Nucleus accumbens (tissue), 56 donors: ENCODE measurements at places on chromosomes 4 and X.

DNA sequence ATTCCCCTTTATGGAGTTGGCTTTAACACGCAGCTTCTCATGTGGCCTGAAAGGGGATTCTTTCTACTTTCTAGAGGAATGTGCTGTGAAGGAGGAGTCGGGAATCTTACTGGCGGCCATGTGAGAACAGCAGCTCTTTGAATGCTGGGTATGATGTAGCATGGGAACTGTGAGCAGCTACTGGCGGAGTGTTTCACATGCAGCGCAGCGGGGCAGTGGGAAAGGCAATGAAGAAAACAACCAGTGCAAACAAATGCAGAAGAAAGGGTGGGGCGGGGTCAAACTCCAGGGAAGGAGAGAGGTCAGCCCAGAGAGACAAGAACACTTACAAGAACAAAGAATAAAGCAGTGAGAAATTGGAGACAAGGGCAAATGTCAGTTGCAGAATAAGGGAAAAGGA lies 363.8 kb upstream of the FTHL17 start:
- DNase-seq: no peak

DNA sequence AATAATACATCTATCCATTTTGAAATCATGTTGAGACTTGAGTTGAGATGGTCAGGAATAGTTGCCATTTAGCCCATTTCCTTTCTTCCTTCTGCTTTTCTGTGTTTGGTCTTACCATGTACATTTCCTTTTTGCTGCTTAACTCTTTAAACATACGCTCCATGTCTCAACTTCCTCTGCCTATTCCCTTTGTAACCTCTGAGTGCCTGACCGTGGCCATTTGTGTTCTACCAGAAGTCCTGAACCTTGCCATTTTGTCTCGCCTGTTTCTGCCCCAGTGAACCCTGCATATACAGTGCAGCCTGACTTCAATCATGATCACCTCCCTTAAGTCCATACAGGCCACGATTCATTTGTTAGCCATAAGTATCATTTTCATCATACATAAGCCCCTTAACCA lies 169.0 kb downstream of the RAPGEF2 start:
- no peak for DNase-seq

GRCh38 chrX:28693101-28693500 lies 105.9 kb downstream of the IL1RAPL1 start:
- no peak for DNase-seq

GRCh38 chr4:173498023-173498422 lies 32.0 kb downstream of the HAND2 start:
- DNase-seq: no peak

GRCh38 chrX:129968968-129969367 lies 13.5 kb upstream of the BCORL1 start:
- DNase-seq: no peak

GRCh38 chrX:65668377-65669310 lies 1.2 kb downstream of the MSN start:
- DNase-seq: peak; percentile 15

GRCh38 chr4:6056976-6057766 lies 38.9 kb upstream of the C4orf50 start:
- peak; percentile 44 for DNase-seq

- DNase-seq: no peak
These were observed 67.4 kb upstream of the UGT2B10 start for GRCh38 chr4:68748181-68748991.

DNA sequence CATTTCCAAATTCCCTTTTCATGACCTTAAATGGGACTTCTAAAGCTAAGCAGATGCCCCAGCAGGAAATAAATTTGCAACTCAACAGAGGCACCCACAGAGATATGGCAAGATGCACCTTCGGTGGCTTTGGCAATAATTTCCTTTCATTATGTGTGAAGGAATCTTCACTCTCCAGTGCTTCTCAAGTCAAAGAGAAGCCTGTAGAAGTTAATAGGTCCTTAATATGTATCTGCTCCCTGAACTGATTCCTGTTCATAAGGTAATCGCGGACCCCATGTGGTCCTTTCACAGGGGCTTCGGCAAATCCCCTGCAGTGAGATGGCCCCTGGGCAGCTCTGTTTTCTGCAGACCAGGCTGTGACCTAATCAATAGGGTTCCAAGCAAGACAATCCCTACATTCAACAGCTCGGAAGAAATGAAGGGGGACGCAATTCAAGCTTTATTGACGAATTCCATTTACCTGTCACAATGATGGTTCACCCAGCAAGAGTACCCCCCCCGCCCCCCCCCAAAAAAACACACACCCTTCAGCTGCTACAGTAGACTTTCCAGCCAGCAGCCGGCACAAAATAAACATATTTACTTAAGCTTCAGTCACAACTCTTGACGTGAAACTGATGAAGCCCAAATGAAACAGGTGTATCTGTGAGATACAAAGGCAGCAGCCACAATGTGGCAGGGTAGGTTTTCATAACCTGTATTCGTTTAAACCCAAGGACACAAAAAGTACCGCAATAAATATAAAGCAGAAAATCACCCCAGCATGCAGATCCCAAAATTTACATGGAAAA lies 35.3 kb downstream of the FAT1 start:
- DNase-seq: no peak

DNA sequence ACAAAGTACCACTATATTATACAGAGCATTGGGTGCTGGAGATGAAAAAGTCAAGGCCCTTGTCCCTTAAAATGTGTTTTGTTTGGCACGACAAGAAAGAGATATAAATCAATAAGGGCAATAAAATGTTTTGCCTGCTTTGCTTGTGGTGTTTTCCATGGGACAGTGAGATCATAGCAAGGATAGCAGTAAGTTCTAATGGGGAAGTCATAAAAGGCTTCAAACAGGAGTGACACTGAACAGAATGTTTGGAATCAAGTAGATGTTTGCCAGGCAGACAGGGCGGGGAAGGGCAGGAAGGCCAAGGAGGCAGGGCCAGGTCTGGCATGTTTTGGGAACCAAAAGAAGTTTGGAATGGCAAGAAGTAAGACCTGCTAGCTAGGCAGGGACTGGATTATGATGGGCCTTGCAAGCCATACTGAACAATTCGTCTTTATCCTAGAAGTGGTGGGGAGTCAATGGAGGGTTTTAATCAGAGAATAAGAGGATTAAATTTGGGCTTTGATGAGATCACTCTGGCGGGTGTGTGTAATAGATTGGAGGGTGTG lies 16.4 kb downstream of the FGF2 start:
- no peak for DNase-seq

GRCh38 chr4:87026800-87027495 lies 92.1 kb downstream of the AFF1 start:
- no peak for DNase-seq

- DNase-seq: no peak
These were observed 18.8 kb downstream of the RGN start for GRCh38 chrX:47097018-47097417.

GRCh38 chr4:107333518-107333917 lies 297.4 kb upstream of the DKK2 start:
- DNase-seq: no peak

DNA sequence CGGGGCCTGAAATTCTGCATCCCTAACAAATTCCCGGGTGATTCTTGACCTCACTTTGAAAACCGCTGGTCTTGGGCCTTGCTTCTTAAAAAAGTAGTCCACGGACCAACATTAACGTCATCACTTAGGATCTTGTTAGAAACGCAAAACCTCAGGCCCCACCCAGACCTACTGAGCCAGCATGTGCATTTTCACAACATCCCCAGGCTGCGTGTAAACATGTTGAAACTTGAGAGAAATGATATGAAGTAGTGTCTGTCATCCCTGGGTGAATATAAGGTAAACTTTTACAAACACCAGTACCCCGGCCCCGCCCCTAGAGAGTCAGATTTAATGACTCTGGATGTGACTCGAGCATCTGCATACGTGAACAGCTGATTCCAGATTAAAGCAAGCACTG lies 33.7 kb downstream of the SORBS2 start:
- DNase-seq: no peak

DNA sequence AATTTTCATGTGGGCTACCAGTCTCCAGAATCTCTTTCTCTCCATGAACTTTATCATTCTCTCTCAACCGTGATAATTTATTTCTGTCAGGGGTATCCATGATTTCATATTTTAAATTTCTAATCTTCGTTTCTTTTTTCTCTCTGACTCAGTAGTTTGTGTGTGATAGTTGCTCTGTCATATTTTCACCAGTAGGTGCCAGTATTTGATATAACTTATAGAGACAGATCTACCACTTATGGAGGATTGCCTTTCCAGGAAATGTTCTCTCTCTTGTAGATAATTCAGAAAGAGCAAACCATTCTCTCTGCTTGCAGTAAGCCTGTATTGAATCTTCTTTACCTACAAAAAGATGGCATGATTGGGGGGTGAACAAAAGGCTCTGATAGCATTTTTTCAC lies 79.3 kb upstream of the DYNLT3 start:
- DNase-seq: no peak

GRCh38 chrX:131544218-131544617 lies 344 bp downstream of the OR13H1 start:
- DNase-seq: no peak

GRCh38 chr4:48247878-48248558 lies 21.6 kb downstream of the TEC start:
- no peak for DNase-seq

- DNase-seq: no peak
These were observed 24.7 kb downstream of the KCNE5 start for GRCh38 chrX:109600237-109600651.

DNA sequence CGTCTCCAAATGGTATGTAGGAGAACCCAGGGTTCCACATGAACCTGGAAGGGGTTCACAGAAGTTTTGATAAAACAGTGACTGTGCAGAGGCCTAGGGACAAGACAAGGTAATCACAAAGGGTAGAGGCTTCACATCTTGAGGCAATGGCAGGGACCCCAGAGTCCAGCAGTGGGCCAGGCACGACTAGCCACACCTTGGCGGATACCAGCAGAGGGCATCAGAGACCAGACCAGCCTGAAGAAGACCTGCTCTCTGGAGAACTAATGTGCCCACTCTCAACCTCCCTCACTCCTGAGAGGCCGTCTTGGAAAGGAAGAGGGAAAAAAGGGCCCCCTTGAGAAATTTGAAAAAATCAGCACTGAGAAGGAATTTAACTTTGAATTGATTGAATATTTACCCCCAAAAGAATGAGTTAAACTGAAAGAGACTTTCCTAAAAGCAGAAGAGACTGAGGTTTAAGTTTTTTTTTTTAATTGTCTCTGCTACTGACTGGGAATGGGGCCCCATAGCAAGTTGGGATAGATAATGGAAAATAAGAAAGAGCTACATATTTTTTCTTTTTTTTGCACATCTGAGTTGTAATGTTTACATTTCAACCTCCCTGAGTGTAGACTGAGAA lies 243.8 kb upstream of the JADE1 start:
- no peak for DNase-seq

- DNase-seq: no peak
These were observed 35.9 kb downstream of the TBC1D19 start for GRCh38 chr4:26619784-26620183.

GRCh38 chr4:170423137-170423536 lies 333.4 kb upstream of the AADAT start:
- no peak for DNase-seq

DNA sequence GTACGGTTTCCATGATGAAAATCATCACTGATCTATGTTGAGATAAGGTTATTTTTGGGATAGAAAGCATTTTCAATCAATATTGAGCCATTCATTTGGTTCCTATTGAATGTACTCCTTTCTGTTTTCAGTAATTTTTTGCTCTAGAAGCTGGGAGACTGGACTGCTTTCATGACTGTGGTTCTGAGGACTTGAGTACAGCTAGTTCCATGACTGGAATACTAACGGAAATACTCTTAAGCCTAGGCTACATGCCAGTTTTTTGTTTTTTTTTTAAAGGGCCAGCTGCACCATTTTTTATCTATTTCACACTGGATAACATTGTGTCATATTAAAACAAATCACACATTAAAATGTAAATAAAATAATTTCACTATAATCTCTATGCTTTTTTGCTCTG lies 16.7 kb downstream of the PRR32 start:
- no peak for DNase-seq

- no peak for DNase-seq
These were observed 48.4 kb upstream of the SPANXN4 start for GRCh38 chrX:142977128-142977914.

DNA sequence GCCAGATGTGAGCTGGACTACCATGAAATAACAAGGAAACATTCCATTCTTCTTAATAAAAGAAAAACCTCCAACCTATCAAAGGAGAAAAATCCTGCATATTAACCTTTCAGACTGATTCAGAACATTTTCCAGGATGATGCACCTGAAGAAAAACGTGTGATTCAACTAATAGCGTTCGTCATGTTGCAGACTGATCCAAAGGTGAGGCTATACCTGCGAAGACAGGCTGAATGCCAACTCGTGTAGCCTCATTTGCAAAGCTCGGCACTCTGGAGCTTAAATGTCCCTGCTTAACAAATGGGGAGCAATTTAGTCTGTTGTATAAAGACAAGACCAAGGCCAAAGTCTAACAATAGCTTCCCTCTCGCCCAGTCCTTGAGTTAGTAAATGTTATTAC lies 172.0 kb upstream of the NOCT start:
- DNase-seq: no peak

DNA sequence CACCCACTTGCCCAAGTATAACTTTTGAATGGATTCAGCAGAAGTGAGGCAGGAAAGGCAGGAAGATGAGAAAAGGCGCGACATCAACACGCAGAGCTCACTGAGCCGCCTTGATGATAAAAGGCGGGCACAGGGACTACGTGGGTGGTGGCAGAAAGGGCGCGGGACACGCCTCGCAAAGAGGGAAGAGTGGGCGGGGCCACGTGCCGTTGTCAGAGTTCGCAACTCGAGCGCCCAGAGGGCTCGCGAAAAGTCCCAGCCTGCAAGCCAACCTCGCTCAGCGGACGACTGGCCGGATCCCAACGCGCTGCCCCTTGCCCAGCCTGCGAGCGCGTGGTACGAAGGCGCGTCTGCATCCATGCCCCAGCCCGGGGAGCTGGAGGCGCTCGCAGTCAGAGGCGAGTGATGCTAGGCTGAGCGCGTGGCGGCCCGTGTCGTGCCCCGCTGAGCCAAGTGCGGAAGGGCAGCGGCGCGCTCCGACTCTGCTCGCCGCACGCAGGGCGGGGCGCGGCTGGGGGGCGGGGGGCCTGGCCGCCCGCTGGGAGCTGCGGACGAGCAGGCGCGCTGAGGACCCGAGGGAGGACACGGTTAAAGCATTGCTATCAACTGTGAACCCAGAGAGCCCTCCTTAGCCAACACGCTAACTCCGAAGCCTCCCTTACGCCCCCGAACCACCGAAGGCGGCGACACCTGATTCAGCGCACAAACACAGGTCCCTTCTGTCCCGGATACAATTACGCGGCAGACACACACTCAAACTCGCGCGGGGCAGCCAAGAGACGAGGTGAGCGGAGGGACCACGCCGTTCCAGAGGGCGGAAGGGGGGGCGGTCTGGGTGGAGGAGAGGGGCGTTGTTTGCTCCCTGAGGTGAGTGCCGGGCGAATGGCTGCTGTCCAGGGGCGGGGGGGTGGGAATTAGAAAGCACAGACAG lies at the start of gene UGT8:
Gene UGT8 (plus strand): TSS at position 617 of the 931 bp plus-strand sequence. CDS start 24,074 bp downstream, outside the sequence.
- peak; percentile 70 for DNase-seq

DNA sequence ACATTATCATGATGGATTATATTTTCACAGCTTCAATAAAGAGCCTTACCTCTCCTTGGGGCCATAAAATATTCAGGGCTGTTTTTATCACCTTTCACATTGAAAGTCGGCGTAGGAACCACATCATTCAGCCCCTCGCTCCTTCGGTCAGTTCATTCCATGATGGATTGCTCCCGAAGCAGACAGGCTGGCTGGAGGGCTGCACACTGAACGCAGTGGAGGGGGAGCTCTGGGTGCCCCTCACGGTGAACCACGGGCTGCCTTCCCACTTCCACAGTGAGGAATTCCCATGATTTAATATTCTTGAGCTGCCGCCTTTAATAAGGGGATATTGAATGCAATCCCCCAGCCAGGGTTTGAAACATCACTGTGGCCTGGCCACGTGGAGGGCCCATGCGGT lies 16.0 kb downstream of the PPP2R2C start:
- no peak for DNase-seq
